ENCODE measurements at places on chromosomes 5 and 9.

DNA sequence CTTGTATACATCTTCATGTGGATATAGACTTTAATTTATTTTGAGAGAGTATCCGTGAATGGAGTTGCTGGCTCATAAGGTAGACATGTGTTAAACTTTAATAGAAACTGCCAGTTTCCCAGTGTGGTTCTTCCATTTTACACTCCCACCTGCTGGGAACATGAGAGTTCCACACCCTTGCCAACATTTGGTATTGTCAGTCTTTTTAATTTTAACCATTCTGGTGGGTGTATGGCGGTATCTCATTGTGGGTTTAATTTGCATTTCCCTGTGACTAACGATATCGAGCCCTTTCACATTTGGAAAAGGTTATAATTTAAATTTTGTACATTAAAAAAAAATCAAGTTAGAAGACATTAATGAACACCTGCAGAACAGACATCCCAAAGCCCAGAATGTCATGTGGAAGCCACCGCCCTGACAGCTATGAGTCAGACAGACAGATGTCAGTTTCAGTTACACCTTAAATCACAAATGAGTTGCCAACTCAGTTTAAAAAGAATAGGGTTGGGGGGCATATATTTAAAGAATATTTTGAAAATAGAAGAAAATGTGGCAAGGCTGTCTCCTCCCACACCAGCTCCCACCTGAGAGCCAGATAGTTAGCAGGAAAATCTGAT, 36.9 kb downstream of the ANKRD33B start:
- no peak for DNase-seq

DNA sequence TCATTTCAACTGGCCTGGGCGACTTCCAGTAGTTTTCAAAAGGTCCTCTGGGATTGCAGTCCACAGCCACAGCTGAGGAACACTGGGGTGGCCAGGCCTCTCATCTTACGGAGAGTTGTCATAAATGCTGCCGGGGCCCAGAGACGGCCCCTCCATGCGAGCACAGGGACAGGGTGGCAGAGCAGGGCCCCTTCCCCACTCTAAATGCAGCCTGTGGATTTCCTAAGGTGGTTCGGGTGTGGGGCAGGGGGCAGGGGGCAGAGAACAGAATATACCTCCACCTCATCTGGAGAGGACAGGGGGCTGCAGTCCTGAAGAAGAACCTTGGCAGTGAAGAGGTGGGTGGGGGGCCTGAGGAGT, 113.6 kb upstream of the TBC1D2 start:
- no peak for DNase-seq

GRCh38 chr9:122216798-122217418, 11.8 kb downstream of the LHX6 start:
- DNase-seq = no peak

GRCh38 chr5:117679046-117679445, 1104.4 kb upstream of the SEMA6A start:
- no peak for DNase-seq

DNA sequence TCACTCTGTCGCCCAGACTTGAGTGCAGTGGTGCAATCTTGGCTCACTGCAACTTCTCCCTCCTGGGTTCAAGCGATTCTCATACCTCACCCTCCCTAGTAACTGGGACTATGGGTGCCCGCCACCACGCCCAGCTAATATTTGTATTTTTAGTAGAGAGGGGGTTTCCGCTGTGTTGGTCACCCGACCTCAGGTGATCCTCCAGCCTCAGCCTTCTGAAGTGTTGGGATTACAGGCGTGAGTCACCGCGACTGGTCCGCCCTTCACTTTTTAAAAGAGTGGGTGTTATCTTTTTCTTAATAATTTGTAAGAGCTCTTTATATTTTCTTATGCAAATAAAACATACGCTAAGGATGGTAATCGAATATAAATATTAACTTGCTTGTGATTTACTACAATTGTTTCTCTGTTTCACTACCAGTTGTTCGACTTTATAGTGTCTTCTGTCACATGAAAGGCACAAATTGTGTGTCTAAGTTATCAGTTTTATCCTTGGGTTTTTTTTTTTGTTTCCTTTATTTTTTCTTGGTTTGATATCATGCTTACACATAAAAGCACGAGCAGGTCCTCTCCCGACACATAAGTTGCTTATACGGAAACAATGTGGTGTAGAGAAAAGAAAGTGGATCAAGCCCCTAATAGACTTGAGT, 1.9 kb upstream of the GPBP1 start:
- peak; percentile 46 for DNase-seq

- DNase-seq = no peak
These were observed 6.3 kb downstream of the EDIL3 start for GRCh38 chr5:84378420-84378819.

GRCh38 chr9:127751269-127752054, 16.4 kb upstream of the TOR2A start:
- DNase-seq = no peak

DNA sequence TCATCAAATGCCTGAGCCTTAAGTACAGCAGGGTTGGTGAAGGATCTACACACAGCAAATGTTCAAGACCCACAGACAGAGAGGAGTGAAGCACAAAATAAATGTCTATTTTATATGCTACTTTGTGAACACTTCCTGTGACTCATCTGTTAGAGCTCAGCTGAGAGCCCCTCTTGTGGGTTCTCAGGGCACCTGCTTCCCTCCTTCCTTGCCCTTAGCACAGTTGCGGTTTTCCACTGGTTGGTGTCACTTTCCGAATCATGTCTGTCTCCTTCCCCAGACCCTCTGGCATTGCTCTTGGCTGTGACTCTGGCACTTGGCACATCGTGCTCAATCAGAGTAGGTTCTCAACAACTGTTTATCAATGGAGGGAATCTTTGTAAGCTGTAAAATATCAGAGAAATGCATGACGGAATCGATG, 128.5 kb upstream of the STC2 start:
- DNase-seq = no peak

DNA sequence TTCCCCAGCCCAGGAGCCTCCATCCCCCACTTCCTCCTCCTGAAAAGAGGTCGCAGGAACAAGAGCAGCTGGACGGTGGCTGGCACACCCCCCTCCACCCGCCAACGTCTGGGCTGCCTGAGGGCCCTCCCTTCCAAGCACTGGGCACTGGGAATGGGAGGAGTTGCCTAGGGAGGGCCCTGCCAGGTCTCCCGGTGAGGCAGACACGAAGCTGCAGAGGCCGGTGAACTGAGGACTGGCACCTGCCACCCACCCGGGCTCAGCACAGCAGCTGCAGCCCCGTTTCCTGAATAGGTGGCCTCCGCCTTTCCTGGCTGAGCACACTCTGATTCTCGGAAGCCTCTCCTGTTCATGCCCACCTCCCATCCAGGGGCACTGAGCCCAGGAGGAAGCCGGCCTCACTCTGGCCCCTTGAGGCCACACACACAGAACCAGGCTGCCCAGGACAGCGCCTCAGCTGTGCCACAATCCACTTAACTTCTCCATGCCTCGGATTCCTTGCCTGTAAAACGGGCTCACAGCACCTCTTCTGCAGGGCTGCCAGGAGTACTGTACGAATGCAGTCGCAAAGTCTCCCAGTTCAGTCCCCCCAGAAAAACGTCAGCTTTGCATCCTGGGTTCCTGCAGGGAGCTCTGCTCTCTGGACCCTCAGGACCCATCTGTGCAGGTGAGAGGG, 1.3 kb downstream of the NPDC1 start:
- DNase-seq = no peak

GRCh38 chr5:173056783-173057061, 570 bp downstream of the CREBRF start:
- no peak for DNase-seq

GRCh38 chr5:392431-392988, 50.5 kb upstream of the EXOC3 start:
- peak; percentile 81 for DNase-seq

- no peak for DNase-seq
These were observed 804.8 kb upstream of the ZNF608 start for GRCh38 chr5:125551246-125551645.

DNA sequence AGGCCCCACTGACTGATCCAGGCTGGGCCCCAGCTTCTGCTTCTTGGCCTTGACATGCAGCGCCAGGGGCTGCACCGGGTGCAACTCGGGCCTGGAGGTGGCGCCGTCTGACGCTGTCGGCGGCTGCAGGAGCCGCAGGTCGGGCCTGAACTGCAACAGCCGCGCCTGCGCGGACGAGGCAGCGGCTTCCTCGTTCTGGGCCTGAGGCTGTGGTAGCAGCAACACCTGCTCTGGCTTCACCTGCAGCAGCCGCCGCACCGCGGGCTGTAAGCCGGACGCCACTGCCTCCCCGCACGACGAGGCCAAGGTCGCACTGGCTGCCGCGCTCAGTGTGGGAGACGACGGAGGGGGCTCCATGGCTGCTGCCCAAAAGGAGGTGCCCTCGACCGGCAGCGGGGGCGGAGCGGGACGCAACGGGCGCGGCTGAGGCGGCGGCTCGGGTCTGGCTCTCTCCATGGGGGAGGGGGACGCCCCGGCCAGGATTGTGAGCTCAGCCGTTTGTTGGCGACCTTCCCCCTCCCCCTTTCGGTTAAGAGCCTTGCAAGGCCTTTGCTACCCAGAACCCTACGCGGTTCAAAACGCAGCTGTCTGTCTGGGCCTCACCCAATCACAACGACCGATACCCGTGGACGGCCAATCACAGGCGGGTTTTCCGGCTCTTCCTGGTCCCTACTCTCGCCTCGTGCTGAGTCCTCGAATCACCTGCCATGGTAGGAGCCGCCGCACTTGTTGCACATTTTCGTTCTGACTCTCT, 438 bp downstream of the SOX30 start:
- peak; percentile 86 for DNase-seq

GRCh38 chr9:122364117-122364782, 6.6 kb upstream of the PTGS1 start:
- no peak for DNase-seq

DNA sequence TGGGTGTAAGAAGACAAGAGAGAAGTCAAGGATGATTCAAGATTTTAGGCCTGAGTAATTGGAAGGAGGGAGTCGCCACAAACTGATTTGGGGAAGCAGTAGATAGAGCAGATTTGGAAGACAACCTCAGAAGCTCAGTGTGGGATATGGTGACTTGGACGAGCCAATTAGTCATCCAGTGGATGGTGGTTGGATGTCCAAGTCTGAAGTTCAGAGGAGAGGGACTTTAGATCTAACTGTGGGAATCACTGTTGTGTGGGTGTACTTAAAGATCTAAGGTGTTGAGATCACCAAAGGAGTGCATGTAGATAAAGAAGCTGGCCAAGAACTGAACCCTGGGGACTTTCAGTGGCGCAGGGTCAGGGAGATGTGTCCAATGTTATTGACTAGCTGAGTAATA, 2.2 kb downstream of the IDNK start:
- DNase-seq = no peak

Data from activated naive CD4-positive, alpha-beta T cell treated with Interleukin-2 at 50 U/mL for 16 hours (primary cell).